Ammon's horn (tissue), 1 donor: ENCODE measurements at places on chromosomes 16 and 17.

GRCh38 chr17:80832266-80832676 is 159.4 kb upstream of the CHMP6 start:
- DNase-seq = peak; percentile 74

- DNase-seq = no peak
Measured at GRCh38 chr16:86363836-86364618, 146.3 kb upstream of the FOXF1 start.

- no peak for DNase-seq
Measured at GRCh38 chr17:40251576-40251975, 32.5 kb downstream of the WIPF2 start.

DNA sequence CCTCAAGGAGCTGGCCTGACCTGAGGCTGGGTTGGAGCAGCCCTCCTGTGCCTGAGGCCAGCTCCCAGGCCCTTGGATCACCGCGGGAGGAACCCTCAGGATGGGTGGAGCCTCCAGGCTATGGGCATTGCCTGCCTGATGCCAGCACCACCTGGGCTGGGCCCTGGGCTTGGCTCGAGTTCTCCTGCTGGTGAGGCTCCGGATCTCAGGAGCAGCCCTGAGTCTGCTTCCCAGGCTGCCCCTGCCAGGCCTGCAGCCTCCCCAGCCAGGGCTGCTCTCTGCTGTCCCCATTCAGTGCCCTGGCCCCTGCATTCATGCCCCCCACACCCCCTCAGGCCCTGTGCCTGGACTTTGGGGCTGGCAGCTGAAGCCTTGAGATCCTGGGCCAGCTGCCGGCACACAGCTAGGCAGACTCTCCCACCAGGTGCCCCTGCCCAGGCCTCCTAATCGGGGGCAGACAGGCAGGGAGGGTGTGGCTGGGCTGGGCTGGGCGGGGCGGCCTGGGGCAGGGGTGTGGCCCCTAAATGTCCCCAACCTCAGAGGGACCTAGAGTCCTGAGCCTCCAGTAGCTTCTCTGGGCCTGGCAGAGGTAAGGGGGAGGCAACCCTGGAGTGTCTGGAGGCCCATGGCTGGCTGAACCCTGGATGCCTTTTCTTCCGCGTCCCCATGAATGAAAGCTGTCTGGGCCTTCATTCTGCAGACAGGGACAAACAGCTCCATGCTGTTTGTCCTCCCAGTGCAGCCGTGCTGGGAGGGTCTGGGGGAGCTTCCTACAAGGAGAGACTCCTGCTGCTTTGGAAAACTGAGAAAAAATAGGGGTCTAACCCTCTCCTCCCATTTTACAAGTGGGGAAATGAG is 1.1 kb upstream of the PIGQ start:
- no peak for DNase-seq

DNA sequence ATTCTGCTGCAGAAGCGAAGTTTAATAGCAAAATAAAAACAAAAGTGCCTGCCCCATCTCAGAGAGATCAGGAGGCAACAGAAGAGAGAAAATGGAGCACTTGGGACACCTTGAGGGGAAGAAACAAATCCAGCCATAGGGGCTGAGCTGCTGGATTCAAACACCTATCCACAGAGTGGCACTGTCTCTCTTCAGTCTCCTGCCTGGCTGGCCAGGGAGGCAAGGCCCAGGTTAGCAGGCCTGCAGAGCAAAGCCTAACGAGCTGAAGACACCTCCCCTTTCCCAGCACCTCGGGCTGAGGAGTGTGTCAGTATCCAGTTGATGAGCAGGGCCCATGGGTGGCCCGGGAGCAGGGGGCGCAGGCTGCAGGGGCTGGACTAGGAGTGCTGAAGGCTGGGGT is 8.8 kb upstream of the KRT31 start:
- no peak for DNase-seq

GRCh38 chr17:29722411-29723198 is 99.9 kb upstream of the CORO6 start:
- peak; percentile 64 for DNase-seq

DNA sequence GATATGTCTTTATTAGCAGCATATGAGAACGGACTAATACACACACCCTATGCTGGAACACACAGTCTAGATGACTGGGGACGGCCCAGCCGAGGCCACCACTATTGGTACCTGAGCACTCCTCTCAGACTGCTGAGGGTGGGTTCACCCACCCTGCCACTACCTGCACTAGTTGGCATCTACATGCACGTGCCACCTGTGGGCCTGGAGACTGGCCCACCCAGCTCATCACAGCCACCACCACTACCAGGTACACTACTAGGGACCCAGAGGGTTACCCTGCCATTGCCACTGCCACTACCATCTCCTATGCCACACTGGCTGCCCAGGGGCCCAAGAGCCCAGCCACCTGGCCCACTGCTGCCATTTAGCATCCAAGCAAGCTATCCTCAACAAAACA is 32.5 kb downstream of the MEAK7 start:
- no peak for DNase-seq

GRCh38 chr17:69223809-69224208 is 4.8 kb downstream of the ABCA10 start:
- no peak for DNase-seq

GRCh38 chr16:4338712-4339299 is 12.3 kb downstream of the PAM16 start:
- no peak for DNase-seq

DNA sequence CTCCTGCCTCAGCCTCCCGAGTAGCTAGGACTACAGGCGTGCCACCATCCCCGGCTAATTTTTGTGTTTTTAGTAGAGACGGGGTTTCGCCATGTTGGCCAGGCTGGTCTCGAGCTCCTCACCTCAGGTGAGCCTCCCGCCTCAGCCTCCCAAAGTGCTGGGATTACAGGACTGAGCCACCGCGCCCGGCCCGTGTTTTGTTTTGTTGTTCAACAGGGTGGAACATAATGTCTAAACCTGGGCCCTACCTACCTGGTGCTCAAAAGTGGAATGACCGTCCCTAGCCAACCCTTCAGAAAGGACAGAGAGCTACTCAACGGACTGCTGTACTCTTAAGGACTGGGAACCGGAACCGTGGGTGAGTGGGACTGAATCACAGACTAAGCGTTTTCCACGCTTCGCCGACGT is 772 bp upstream of the KIF22 start:
- DNase-seq = no peak

DNA sequence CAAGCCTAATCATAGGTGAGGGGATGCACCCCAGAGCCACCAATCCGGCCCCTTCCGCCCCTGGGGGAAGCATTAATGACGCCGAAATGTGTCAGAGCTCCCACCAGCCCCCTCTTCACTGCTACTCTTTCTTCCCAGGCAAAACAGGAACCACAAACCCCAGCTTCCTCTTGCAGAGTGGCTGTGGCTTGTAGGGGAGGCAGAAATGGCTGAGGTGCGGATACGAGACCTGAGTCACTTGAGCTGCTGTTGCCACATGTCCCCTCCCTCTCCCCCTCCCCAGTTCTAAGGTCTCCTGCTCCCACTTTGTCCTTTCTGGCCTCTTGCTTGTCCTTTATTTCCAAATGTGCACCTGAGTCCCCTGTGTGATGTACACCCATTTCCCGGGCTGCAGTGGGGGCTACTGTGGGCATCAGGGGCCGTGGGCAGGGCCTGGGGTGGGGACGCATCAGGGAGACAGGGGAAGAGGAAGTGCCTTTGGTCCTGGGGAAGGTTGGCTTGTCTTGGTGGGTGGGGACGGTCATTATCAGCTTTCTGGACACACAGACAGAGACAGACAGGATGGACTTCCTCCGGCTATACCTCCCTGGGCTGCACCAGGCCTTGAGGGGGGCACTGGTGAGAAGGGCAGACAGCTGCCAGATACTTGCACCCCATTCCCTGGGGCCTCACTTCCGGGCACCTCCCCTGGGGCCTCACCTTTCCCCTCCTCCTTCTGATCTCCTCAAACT is at the start of gene APOBR:
TSS of gene APOBR (plus strand) at position 523 of the 731 bp plus-strand sequence. CDS start at position 562, 39 bp downstream.
- DNase-seq = peak; percentile 72

DNA sequence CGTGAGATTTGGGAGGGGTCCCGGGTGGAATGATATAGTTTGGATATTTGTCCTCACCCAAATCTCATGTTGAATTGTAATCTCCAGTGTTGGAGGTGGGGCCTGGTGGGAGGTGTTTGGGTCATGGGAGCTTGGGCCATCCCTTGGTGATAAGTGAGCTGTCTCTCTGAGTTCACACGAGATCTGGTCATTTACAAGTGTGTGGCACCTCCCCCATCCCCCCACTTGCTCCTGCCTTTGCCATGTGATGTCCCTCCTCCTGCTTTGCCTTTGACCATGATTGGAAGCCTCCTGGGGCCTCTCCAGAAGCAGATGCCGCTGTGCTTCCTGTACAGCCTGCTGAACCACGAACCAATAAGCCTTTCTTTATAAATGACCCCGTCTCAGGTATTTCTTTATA is 21.3 kb upstream of the BAIAP2 start:
- no peak for DNase-seq

GRCh38 chr17:78058001-78058400 is 70.6 kb downstream of the TMC6 start:
- no peak for DNase-seq

DNA sequence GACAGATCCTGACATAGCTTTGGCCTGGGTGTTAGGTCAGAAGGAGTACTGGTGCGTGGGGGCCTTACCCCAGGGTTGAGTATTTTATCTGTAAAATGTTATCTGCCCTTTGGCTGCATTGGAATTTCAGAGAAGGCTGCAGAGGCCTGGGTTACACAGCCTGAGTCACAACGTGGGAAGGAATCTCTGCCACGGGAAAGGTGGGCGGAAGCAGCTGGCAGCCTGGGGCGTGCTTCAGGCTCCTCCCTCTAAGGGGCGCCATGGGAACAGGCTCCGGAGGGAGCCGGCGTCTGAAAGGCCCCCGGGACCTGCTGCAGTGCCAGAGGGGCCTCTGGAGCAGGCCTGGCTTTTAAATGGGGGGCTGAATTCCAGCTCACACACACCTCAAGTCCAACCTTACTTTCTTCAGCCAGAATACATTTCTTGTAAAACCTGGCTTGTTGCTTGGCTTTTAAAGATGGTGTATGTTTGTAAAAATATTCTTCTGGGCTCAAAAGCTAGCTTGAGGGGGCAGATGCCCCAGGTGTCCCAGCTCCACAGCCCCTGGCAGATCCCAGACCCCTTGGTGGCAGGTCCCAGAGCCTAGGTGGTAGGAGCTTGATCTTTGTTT is 142.2 kb downstream of the RAB11FIP4 start:
- DNase-seq = peak; percentile 67

DNA sequence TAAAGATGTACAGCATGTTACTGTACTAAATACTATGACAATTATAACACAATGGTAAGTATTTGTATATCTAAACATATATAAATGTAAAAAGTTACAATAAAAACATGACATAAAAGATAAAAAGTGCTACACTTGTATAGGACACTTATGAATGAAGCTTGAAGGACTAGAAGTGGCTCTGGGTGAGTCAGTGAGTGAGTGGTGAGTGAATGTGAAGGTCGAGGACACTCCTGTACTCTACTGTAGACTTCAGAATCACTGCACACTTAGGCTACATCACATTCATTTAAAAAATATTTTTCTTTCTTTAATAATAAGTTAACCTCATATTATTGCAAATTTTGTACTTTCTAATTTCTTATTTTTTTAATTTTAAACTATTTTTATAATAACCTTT is 1476.7 kb upstream of the CDH8 start:
- DNase-seq = no peak
